ENCODE measurements at places on chromosomes 2 and 18.

DNA sequence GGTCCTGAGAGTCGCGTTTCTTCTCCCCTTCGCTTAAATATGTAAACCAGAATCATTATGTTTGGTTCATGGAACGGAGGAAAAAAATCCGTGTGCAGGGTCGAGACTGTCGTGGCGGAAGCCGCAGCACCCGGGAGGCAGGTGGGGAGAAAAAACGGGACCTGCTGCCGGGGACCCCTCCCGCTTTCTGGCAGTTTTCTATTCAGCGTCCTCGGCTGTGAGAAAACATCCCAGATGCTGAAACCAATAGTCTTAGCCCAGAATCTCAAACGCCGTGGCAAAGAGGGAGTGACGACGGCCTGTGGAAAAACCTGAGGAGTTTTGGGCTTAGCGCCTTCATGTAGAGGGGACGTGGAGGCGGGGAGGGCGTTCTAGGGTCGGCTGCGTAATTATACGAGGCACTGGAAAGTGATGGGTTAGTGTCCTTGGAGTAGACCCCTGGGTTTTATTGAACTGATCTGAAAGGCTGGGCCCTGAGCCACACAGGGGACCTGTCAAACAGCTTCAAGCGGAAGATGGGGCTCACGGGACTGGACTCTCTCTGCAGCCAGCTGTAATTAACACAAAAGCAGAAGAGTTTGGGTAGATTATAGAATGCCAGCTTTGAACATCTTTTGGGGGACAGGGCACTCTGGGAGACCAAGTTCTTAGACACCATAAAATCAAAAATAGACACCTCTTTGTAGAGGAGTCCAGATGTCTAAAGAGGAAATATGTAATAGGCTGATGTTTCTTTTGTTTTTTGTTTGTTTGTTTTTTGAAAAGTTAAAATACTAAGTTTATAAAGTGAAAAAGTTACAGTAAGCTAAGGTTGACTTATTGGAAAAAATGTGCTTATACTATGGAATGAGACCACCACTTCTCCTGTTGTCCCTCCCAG lies 834 bp upstream of the BUB1 start:
- DNase-seq: no peak

DNA sequence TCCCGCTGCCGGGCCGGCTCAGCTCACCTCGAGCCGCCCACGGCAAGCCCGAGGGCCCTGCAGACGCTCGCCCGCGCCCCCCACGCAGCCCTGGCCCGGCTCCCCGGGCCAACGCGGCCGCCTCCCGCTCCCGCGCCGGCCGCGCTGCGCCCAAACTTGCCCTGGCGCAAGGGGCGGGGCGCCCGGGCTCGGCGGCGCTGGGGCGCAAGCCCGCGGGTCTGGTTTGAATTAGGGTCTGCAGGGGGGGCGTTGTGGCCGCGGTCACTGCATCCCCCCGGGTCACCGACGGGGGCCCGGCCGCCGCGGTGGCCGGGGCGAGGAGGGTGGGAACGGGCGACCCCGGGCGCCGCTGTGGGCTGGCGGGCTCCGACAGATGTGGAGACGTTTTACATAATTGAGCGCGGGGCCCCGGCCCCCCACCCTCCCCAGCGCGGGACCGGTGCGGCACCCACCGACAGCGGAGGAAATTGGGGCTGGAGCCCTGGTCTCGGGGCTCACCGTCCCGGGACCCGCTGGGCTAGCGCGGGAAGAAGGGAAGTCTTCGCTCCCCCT lies 690 bp downstream of the SDC1 start:
- no peak for DNase-seq

DNA sequence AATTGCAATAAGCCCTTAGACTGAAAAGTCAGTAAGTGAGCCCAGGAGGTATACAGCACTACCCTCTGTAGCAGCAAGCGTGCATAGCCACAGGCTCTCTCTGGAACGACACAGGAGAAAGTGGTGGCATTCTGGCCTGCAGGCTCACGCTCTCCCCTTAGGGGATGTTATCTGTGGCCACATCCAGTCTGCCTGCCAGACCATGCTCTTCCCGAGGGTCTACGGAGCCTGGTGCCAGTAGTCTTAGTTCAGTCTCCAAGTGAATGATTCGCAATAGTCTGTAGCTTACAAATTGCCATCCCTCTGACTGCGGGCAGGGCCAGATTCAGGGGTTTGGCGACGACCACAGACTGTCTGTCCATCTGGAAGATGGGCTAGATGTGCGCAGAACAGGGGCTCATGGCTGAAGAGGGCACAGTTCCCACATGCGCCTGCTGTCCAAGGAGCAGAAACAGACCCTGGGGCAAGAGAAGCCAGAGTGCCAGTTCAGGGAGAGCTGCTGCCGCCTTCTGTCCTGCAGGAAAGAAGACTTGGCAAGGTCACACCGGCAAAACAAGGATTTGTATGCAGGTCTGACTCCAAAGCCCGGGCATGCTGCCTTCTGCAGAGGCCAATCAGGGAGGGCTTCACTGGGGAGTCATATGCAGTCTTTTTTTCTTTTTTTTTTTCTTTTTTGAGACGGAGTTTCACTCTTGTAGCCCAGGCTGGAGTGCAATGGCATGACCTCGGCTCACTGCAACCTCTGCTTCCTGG lies 3.5 kb upstream of the KLF11 start:
- DNase-seq: no peak

GRCh38 chr2:12824778-12825379 lies 108.1 kb downstream of the TRIB2 start:
- no peak for DNase-seq

GRCh38 chr18:44927127-44927849 lies 246.6 kb downstream of the SETBP1 start:
- no peak for DNase-seq

- no peak for DNase-seq
Observed at GRCh38 chr2:33215983-33216382, 260.5 kb upstream of the RASGRP3 start.

DNA sequence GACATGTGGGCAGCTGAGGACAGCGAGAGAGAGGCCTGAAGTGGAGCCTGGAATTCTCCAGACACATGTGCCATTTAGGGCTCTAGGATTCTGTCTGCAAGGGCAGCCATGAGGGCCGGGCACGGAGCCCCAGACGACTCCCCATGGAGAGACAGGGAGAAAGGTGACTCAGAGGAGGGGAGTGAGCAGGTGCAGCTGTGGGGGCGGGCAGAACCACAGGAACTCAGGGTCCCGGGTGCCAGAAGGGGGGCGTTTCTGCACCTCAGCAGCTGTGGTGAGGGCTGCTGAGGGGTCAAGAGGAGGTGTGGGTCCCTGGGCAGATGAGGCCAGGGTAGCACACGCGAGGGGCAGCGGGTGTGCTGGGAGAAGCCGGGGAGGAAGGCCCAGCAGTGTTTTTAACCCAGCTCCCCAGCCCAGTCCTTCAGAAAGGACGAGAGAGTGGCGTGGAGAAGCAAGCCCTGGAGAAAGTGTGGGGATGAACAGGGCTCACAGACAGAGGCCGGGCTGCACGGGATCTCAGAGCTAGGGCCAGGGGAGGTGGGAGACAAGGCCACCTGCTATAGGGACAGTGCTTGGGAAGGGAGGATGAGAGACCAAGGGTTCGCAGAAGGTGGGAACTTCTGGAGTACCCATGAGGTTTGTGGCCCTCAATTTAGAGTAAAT lies 7.6 kb downstream of the GPR17 start:
- DNase-seq: no peak

DNA sequence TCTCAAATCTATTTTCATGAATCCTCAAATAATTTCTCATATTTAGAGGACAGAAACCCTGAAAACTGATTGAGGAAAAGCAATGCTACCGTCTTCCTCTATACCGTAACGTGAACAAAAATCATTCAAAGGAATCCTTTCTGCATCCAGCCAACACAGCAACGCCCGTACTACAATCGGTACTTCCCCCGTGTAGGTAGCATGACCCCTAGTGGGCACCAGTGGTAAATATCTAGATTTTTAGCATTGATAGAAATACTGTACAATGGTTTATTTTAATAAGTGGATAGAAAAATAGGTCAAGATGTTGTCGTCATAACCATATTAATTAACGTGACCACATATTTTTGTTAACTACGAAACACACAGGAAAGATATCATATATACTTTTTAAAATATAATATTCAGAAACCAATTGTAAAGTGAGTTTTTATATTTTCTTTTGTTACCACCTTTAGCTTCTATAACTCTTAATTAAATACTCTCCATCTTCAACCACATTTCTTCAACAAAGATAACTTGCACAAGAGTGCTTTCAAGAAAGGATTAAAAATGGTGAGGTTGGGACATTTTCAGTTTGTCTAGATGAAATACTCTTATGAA lies 194.1 kb downstream of the SS18 start:
- no peak for DNase-seq

GRCh38 chr2:109197491-109198418 lies 68.8 kb downstream of the SH3RF3 start:
- no peak for DNase-seq

DNA sequence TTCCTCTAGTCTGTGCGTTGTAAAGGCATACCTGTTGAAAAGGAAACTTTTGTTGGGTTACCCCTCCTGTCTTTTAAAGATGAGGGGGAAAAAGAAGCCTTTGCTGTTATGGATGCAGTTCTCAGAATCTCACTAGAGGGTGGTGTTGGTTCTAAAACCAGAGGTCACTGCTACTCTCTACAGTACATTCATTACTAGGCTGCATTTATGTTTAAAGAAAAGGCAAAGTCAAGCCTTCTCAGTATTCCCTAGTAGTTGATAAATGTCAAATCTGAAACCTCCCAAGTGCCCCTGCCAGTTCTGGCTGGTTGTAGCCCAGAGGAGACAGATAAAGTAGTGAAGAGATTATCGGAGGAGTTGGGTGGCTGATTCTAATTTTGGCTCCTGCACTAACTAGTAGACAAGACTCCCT lies 1.4 kb upstream of the PLCL1 start:
- DNase-seq: no peak

- no peak for DNase-seq
Observed at GRCh38 chr2:160931531-160931930, 228.7 kb upstream of the TANK start.

DNA sequence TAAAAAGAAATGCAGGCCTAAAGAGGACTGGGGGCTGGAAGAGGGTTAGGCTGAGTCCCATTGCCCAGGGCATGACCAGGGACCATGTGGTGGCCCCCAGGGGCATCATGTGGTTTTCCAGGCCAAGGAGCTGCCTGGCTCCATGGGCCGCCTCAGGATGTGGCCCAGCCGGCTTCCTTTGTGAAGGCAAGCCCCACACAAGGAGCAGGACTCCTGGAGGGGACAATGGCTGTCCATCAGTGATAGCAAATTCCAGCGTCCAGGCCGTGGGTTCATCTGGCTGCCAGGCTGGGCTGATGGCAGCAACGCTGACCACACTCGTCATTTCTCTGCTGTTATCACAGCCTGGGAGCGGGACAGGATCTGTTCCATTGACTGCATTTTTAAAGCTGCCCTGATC lies 82.5 kb downstream of the GBX2 start:
- DNase-seq: no peak

- no peak for DNase-seq
Observed at GRCh38 chr2:240725671-240726070, 34.0 kb downstream of the AQP12A start.

DNA sequence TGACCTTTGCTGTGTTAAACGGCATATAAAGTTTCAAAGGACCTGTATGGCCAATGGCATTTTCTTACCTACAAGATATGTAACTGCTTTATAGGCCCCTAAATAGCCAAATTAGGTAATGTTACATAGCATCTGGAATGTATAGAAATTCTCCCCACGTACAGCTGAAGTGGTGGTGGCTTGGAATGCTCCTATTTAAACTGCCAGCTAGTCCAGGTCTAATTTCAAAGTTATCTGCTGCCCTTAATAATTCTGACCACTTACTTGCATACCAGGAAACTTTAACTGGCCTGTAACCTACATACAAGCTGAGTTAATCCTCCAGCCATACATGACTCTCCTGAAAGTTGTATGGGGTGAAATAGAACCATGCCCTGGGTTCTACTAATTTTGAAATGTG lies 1.3 kb downstream of the KIAA2012 start:
- DNase-seq: no peak

DNA sequence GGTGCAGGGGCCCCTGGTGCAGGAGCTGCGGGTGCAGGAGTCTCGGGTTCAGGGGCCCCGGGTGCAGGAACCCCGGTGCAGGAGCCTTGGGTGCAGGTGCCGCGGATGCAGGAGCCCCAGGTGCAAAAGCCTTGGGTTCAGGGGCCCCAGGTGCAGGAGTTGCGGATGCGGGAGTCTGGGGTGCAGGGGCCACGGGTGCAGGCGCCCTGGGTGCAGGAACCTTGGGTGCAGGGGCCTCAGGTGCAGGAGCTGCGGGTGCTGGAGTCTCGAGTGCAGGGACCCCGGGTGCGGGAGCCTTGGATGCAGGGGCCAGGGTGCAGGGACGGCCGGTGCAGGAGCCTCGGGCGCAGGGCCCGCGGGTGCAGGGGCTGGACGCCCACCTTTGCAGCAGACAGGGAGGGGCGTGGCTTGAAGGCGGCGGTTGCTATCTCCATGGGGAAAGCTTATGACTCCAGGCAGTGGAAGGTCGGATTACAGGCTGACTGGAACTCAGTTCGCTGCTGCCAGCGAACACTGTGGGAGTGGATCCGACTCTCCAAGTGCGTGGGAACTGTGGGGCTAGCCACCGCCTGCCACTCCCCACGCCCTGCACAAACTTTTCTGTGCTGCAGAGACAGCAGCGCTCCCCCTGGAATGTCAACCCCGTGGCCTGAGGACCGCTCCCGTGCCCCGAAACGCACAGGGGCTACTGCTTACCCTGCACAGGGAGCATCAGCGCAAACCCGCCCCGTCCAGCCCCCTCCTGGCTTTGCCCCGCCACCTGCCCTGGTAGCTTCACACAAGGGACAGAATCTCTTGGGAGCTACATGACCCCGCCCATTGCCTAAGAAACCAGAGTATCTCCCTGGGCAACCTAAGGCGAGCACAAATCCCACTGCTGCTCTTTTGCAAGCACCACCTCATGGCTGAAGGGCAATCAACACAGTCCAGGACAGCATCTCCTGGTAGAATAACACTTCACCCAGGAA lies 40.3 kb downstream of the COPS9 start:
- no peak for DNase-seq

DNA sequence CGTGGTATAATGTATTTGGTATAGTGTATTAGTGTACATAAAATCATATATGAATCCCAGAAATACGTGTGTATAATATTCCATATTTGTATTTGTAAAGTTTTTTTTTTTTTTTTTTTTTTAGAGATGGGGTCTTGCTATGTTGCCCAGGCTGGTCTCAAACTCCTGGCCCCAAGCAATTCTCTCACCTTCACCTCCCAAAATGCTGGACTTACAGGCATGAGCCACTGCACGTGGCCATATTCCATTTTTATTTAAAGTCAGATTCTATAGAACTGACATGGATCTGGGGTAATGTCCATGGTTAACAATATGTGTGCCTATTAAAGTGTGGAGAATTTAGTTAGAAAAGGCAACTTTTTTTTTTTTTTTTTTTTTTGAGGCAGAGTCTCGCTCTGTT lies 71.5 kb downstream of the ANTXR1 start:
- DNase-seq: no peak

DNA sequence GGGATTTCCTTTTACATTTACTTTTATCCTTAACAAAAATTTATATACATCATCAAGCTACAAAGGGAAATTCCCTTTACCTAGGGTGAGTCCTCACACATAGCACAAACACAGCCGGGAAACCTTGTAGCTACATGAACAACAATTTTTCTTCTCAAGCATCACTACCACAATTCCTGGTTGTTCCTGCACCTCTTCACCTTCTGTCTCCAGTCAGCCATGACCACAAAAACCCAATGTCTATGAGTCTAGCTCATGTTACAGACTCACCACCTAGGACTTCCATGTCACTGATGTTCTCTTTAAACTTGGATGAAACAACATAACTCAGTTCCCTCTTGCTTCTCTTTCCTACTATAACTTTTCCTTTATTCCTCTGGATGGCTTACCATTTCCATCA lies 460.4 kb downstream of the MBD2 start:
- DNase-seq: no peak
